ENCODE measurements at places on chromosomes 3 and 15. TPM values are rescaled to one million over a fixed set of nuclear protein-coding genes. Genes with fewer than 3 reads are reported as not detected.

Gene P2RY12
- total RNA-seq = 1.4 TPM

GRCh38 chr3:120793601-120794000 is 51.1 kb downstream of the GTF2E1 start:
- no peak for DNase-seq

DNA sequence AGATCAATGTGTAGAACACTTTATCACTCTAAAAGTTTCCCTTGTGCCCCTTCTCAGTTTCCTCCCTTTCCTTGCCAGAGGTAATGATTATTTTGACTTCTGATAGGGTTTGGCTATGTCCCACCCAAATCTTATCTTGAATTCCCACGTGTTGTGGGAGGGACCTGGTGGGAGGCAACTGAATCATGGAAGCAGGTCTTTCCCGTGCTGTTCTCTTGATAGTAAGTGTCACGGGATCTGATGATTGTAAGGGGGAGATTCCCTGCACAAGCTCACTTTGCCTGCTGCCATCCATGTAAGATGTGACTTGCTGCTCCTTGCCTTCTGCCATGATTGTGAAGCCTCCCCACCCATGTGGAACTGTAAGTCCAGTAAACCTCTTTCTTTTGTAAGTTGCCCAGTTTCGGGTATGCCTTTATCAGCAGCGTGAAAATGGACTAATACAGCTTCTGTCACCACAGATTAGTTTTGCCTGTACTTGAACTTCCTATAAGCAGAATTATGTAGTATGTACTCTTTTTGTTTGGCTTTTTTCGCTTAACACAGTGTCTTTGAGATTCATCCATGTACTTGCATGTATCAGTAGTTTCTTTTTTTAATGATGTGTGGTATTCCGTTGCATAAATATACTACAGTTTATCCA is 7.2 kb downstream of the FEM1B start:
- no peak for DNase-seq

Gene PFN2
- 28.1 TPM for total RNA-seq

Gene CTXN2
- not detected for total RNA-seq

Gene HAPLN3
- total RNA-seq = 3.6 TPM

GRCh38 chr15:47736143-47736786 is 19.0 kb downstream of the SEMA6D start:
- DNase-seq = no peak

GRCh38 chr3:149717391-149718056 is 34.8 kb downstream of the COMMD2 start:
- peak; percentile 62 for DNase-seq

GRCh38 chr3:45795882-45796765 is at the start of gene SLC6A20:
Gene SLC6A20 (minus strand): TSS chr3:45796536. CDS start chr3:45796419, 117 bp downstream.
- DNase-seq = no peak

Gene NUDT16
- 23.1 TPM for total RNA-seq

DNA sequence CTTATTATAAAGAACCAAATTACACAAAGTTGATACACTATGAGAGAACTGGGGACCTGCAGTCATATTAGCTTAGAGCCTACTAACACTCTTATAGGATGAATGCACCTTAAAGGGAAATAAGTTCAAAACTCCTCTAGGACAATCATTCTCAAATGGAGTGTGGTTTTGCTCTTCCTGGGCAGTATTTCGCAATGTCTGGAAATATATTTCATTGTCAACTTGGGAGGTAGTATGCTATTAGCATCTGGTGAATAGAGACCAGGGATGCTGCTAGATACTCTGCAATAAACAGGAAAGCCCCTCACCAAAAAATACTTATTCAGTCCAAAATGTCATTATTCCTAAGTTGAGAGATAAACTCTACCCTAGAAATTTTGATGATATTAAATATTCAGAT is 451.4 kb upstream of the ARPP21 start:
- no peak for DNase-seq

GRCh38 chr3:12184541-12184940 is 25.8 kb upstream of the TIMP4 start:
- DNase-seq = peak; percentile 34

GRCh38 chr3:72520690-72521308 is 327.4 kb downstream of the SHQ1 start:
- DNase-seq = no peak

Gene FANCI
- 1.6 TPM for total RNA-seq

DNA sequence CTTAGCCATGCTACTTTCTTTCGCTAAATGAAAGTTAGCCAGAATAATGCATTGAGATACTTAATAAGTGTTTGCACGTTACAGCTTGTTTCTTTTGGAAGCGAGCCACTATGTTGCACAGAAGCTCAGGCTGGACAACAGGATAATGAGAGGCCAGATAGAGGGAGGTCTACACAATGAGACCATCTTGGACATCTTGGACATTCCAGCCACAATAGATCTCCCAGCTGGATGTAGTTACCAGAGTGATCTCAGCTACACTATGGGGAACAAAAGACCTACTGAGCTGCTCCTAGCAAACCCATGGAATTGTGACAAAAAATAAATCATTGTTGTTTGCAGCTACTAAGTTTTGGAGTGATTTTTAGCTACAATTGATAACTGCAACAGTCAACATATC is 540.1 kb upstream of the SEMA6D start:
- DNase-seq = no peak

GRCh38 chr3:155983834-155984474 is 113.5 kb downstream of the GMPS start:
- no peak for DNase-seq

DNA sequence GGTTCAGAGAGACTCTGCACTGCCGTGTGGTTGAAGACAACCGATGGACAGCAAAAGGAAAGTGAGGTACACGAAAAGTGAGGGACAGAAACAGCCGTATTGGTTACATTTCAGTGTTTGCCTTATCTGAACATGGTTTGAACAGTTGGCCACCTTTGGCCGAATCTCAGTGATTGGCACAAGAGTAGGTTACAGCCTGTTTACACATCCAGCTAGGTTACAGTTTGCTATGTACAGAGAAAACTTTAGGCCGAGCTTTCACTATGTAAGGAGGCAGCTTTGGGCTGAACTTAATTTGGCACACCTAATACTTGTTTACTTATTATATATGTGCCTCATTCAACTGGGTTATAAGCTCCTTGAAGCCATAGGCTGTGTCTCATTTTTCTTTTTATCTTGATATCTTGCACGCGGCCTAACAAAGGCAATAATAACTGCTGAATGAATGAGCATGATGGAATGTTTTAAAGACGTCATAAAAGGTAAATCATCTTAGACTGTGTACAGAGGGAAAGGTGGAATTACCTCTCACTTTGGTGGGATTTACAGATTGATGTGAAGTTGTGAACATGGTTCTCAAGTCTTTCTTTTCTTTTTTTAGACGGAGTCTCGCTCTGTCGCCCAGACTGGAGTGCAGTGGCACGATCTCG is 17.2 kb upstream of the GREM1 start:
- DNase-seq = no peak

Gene DUOXA1
- 2.7 TPM for total RNA-seq

Gene NAA80
- total RNA-seq = 9.0 TPM

Gene AGTR1
- 35.2 TPM for total RNA-seq

- DNase-seq = no peak
Measured at GRCh38 chr3:183400352-183400751, 28.1 kb downstream of the MCF2L2 start.

GRCh38 chr3:24151594-24151993 is 206.5 kb downstream of the NR1D2 start:
- DNase-seq = no peak

DNA sequence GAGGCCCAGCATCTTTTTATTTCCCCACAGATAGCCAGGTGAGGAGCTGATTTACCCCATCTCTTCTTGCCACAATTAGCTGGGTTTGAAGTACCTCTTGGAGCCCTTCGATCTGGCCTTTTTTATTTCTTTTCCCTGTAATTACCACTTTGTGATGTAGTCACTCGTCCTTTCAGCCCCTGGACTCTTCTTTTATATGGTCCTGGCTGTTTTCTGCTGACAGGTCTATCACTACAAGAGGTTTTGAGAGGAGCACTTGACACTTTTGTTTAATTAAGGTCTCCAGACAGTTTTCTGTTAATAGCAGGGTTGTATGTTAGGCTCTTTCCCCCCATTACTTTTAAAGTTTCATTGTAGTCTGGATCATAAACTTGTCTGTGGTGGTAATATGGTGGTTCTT is 11.8 kb downstream of the ATXN7 start:
- DNase-seq = no peak

Gene GOLGA6A
- not detected for total RNA-seq

DNA sequence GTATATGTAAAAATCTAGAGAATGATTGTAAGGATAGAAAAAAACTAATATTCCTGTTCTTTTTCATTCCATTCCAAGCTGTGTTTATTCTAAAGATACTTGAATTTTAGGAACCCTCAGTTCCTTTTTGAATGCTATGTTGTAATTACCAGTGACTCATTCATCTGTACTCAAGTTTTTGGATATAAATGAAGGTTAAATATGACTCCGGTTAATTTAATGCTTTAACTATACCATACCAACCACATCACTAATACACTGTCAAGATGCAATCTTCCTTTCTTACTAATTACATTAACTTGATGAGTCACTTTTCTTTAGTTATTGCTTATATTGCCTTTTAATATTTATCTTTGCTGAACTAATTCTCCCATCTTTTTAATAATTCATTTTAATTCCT is 68.8 kb upstream of the ZNF148 start:
- no peak for DNase-seq

- DNase-seq = peak; percentile 70
Measured at GRCh38 chr3:136070953-136071949, 105.7 kb downstream of the PPP2R3A start.

DNA sequence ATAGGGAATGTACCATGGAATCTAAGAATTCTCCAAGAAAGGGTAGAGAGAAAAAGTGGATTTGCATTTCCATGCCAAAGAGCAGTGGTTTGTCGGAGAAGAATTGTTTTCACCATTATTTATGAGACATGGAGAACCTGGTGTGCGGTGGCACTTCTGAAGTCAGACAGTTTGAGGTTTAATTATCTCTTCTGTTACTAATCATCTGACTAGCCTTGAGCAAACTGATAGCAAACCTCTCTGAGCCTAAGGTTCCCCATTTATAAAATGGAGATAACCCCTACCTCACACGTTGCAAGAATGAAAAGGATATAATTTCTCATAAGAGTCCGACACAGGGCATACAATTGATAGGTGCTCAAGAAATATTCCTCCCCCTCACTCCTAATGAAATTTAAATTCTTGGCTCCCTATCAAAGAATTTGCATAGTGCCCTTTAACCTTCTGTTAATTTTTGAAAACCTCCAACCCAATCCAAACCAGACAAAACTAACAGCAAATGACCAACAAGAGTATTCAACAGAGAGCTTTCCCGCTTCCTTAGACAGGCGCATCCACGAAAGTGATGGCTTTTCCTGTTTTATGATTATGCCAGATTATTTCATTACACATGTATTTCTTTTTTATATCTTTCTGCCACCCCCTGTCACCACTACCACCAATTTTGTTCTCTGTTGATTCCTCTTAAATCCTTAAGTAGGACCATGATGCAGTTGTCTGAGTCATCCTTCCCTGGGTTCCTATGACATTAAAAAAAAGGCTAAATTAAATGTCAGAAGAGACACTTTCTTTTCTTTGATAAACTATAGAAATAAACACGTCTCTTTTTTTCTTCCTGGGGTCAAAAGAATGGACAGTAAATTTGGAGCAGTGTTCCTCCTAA is 28.5 kb downstream of the TMEM212 start:
- no peak for DNase-seq

Gene KBTBD13
- 2.6 TPM for total RNA-seq

- DNase-seq = no peak
Measured at GRCh38 chr3:156614642-156615511, 59.5 kb upstream of the TIPARP start.

DNA sequence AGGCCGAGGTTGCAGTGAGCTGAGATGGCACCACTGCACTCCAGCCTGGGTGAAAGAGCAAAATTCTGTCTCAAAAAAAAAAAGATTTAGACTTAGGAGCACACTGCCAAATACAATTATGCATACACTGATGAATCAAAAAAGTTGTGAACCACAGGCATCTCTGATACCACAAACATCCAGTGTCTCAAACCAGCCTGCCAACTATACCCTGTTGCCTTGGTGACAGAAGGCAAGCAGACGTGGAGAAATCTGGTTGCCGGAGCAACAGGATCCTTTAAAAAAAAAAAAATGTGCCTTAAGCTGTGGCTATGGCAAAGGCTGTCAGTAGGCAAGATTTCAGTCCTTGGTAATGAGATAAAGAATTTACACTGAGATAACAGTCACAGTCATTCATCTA is 202.3 kb downstream of the NEK10 start:
- DNase-seq = no peak

Gene P3H2
- 5.1 TPM for total RNA-seq

Gene MORC1
- total RNA-seq = not detected

Measured in right atrium auricular region (tissue), 2 donors.